ENCODE measurements at places on chromosomes 13 and 19.
A peak's percentile ranks its signal among the peaks of the same experiment; 100 is the strongest.

GRCh38 chr19:50975766-50976165 is 6.4 kb upstream of the KLK6 start:
- no peak for DNase-seq

DNA sequence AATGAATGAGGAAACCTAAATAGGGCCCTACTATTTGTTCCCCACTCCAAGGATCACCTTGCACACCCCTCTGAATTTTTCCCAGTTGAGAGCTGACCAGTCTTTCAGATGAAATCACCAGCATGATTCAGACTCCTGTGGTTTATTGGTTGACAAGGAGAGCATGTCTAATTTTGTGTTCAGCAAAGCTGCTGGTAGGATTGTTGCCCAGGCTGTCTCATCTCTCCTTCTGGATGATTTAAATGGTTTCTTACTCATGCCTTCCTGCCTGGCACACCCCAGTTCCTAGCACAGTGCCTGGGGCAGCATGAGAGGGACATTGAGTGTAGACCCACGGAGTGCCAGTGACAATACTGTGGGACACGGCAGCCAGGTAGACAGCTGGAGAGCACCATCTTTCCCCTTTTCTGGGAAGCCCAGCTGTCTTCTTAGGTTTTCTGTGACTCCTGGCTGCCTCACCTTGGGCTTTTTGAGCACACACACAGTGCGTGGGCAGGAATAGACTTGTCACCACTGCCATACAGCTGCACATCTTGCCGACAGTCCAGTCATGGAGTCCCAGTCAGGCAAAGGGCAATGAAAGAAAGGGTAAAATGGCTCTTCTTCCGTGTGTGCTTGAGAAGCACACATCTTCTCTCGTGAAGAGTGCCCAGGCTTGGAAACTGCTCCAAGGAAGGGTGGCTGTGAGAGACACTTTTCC is 12.3 kb downstream of the FGF9 start:
- DNase-seq: no peak

DNA sequence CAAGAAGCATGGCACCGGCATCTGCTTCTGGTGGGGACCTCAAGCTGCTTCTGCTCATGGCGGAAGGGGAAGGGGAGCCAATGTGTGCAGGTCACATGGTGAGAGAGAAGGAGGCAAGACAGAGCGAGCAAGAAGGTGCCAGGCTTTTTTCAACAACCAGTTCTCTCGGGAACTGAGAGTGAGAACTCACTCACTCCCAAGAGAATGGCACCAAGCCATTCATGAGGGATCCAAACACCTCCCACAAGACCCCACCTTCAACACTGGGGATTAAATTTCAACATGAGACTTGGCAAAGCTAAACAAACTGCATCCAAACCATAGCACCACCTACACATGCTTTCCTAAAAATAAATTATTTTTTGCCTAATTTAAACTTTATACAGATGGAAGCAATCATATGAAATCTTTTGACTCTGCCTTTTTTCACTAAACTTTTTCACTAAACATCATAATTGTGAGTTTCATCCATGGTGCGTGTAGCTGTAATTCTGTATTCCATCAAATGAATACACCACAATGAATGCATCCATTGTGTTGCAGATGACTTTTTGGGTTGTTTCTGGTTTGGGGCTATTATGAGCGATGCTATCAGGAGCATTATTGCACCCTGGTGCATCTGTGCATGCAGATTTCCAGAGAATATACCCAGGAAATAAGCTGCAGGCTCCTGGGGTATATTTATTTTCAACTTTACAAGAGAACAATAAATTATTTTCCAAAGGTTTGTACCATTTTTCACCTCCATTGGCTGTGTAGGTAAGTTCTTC is 14.6 kb upstream of the IPO5 start:
- no peak for DNase-seq

DNA sequence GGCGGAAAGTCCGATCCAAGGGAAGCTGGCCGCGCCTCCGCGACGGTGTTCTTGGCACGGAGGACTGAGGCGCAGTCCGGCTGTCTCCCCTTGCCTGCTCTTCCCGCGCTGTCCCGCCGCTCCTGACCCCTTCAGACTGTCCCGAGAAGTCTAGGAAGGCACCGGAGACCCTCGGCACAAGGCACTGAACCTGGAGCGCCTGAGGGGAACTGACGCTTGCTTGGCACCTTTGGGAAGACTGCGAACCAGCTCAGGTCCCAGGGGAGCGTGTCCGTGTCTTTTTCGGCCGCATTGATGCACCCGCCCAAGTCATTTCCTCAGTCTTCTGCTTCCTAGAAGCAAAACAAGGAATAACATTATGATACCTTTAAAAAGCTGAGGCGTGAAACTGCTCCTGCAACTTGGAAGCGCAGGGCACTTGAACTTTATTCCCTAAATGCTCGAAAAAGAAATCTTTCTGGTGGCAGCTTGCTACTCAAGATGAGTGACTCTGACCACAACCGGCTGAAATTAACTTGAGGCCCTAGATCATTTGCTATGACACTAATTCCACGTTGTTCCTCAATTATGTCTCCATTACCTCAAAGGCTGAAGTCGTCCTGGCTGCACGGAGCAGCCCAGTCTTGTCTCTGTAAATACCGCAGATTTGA is 735 bp upstream of the FLT1 start:
- peak; percentile 66 for DNase-seq

GRCh38 chr19:4012975-4013634 is 5.6 kb downstream of the PIAS4 start:
- DNase-seq: no peak

Measured in retina (tissue), 1 donor.